NCI-H446 treated with DMSO at 0.1 percent for 48 hours (cell line): ENCODE measurements at places on chromosomes 5 and 9.

GRCh38 chr9:120768247-120768646 lies 25.0 kb downstream of the FBXW2 start:
- no peak for DNase-seq

DNA sequence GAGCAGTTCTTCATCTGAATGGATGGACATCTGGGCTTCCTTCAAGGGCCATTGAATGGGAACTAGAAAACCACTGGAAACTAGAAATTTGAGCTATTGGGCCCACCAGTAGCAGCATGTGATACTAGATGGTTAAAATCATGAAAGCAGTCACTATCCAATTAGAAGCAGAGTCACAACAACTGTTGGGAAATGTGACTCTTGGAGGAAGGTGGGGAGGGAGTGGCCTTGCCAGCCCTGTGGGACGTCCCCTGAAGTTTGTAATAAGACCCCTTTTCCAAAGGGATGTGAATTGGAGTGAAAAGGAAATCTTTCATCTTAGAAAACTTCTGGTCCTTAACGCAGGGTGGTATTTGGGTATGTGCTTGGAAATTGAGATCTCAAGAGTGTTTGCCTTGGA lies 5.6 kb downstream of the RAB24 start:
- no peak for DNase-seq

DNA sequence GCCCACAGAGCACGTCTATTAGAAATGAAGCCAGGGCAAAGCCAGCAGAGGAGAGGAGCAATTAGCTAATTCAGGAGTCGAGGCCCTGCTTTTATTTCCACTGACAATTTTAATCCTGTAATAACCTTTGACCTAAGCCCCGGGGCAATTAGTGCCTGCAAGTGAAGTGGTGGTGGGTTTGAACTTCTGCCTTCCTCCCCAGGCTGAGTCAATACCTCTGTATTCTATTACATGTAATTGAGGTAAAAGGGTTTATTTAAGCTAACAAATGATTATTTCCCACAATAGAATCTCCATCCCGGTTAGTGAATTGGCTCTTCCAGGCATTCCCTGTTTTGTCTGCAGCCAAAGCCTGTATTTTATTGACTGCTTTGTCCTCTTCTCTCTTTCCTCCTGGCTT lies 49.9 kb downstream of the FGF18 start:
- no peak for DNase-seq

DNA sequence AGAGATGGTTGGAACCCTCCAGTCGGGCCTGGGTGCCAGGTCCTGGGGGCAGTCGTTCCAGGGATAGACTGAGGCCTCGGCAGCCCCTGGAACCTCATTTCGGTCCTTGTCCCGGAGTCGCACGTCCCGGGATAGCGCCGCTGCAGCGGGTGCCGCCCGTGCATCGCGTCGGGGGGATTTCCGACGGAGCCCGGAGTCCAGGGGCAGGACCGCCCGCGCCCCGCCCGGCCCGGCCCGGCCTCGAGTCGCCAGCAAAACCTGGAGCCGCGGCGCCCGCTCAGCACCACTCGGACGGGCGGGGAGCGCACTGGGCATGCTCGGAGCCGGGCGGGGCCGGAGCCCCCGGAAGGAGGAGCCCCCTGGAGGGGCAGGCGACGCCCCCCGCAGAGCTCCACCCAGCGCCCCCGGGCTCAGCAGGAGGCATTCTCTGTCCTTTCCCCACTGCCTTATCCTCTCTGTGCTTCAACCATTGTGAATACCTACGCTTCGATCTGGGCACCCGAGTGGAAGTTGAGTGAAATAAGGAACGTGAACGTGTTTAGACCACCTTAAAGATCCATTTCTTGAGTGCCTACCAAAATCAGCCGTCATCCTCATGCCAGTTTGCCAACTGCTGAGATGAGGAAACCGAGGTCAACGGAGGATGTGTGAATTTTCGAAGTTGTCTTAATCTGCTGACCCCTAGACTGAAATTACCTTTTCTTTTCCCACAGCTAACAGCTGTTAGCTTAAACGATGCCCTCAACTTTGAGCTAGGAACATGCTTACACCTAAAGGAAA lies 1.7 kb upstream of the PTPN3 start:
- DNase-seq, result peak; percentile 22

DNA sequence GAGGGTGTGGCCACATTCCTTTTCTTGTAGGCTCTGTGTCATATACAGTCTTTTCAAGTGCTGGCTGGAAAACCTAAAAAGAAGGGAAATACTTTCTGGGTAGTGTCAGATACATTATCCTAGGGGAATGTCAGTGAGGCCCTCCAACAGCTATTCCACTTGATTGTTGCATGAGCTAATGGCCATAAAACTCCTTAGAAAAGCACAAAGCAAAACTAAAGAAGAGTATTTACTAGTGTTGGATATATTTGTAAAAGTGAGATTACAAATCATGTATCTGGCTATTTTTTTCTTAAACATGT lies 829 bp downstream of the ANXA1 start:
- no peak for DNase-seq

DNA sequence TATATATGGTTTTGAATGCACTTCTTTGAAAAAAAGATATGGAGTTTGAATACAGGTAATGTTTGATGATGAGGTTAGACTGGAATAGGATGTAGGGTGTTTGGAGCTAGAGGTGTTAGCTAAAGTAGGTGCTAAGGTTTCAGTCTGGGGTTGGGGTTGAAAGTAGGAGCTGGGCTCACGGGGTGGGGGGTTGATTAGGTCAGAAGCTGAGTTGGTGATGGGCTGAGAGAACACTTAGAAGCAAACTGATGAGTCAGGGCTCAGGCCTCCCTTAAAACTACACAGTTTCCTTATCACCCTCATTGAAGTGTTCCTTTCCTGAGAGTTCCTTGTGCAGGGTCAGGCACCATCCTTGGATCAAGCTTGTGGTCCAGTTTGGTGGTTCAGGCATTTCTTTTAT lies 308.8 kb upstream of the ADAMTS16 start:
- DNase-seq, result no peak

- DNase-seq, result peak; percentile 12
These were observed 1.2 kb upstream of the PCSK1 start for GRCh38 chr5:96434201-96434645.

- no peak for DNase-seq
These were observed 298.3 kb downstream of the CDK5RAP2 start for GRCh38 chr9:120281665-120282064.

GRCh38 chr5:167513381-167513780 lies 778.1 kb upstream of the WWC1 start:
- DNase-seq, result no peak

GRCh38 chr9:129582855-129583254 lies 38.0 kb downstream of the C9orf50 start:
- no peak for DNase-seq

- no peak for DNase-seq
These were observed 25.4 kb downstream of the OGN start for GRCh38 chr9:92378865-92379560.

GRCh38 chr5:148387325-148387724 lies 3.6 kb downstream of the FBXO38 start:
- no peak for DNase-seq

- no peak for DNase-seq
These were observed 7.7 kb upstream of the TSLP start for GRCh38 chr5:111063709-111064322.

GRCh38 chr5:24472518-24472917 lies 172.3 kb downstream of the CDH10 start:
- DNase-seq, result no peak

- no peak for DNase-seq
These were observed 1.0 kb upstream of the TPM2 start for GRCh38 chr9:35690614-35691333.

- DNase-seq, result no peak
These were observed 100.8 kb downstream of the FBXL17 start for GRCh38 chr5:108280960-108281569.

GRCh38 chr5:149870232-149870631 lies 74.4 kb downstream of the PDE6A start:
- DNase-seq, result no peak

DNA sequence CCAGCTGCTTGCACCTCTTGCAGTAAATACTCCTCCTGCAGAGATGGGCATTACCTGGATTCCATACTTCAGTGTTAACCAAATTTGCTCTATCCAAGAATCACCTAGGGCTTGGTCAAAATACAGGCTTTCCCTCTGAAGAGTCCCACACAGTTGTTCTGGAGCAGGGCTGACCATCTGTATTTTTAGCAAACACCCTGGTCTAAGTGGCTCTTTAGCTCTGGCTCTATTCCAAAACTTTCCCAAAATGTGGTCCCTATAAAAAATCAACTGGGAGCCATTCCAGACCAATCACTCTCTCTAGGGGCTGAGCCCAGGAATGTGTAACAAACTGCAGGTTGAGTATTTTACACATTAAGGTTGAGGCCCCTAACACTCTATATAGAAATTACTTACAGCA lies 153.7 kb downstream of the SPOCK1 start:
- DNase-seq, result no peak

DNA sequence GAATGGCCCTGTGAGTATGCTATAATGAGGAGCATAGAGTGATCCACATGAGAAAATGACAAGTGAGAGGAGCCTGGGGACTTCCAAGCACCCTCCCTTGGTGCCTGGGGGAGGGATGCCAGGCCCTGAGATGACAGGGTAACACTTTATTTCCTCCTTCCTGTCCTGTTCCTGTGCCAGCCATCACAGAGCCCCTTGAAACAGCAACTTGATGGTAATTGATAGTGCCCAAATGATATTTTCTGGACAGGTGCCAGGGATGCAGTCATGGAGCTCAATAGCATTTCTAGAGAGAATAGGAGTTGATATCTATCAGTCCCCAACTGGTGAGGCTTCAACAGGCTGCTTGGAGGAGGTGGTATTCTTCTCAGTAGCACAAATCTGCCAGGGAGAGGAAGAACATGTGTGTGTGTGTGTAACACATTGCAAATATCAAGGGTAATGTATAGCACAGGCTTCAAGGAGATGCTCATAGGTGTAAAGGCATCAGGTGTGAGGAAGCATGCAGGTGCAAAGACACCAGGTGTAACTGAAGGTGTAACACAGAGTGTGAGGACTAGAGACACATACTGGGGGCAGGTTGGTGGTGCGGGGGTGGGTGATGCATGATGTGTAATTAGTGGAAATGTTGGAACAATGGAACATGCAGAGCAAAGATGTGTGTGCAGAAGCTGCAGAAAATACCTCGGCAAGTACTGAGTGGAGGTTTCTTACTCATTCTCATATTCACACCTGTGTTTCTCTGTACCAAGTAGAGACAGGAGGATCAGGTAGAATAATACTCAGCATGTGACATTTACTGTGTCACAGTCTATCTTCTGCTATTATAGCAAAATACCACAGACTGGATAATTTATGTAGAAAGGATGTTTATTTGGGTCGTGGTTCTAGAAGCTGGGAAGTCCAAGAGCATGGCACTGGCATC lies 18.1 kb upstream of the WWC1 start:
- no peak for DNase-seq

DNA sequence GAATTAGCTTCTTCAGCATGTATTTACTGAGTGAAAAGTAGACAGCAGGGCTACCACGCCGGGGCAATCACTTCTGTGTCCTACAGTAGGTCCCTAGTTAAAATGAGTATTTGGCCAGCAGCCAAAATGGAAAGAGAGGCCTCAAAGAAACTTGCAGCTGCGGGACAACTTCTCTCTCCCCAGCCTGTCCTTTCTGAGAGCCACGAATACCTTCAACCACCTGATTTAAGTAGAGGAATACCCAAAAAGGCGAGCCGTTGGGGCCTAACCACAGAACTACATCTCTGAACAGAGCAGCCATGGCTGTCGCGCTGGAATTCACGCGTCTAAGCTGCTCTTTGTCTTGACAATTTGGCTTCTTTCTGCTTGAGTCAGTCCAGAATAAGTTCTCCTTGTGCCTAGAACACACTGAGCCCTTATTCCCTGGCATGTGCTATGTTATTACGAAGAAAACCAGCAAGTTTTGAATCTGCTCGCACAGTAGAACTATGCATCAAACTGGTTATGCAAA lies 43.8 kb upstream of the GOLPH3 start:
- peak; percentile 2 for DNase-seq

DNA sequence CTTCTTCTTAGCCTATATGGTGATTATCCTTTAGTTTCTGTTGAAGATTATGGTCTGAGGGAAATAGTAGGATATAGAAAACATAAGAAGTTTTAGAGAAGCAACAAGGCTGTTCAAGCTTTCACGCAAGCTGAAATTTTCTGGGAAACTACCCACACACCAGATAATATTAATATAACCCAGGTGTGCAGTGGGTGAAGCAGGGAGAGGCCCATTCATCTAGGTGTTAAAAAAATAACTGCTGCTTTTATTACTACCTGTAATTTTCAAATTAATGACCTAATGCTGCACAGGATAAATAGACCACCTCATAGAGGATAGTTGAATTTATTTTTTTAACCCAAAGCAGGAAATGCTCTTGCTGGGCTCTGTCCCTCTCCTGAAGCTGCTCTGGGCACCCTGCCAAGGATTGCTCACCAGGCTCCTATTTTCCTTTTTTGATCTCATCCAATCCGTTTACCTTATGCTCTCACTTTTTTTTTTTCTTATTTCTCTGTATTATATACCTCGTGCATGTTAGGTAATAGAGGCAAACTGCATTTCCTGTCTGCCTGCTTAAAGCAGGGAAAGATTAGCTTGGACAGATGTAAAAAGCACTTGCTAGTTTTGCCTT lies 124.3 kb upstream of the SLC12A2 start:
- peak; percentile 22 for DNase-seq

DNA sequence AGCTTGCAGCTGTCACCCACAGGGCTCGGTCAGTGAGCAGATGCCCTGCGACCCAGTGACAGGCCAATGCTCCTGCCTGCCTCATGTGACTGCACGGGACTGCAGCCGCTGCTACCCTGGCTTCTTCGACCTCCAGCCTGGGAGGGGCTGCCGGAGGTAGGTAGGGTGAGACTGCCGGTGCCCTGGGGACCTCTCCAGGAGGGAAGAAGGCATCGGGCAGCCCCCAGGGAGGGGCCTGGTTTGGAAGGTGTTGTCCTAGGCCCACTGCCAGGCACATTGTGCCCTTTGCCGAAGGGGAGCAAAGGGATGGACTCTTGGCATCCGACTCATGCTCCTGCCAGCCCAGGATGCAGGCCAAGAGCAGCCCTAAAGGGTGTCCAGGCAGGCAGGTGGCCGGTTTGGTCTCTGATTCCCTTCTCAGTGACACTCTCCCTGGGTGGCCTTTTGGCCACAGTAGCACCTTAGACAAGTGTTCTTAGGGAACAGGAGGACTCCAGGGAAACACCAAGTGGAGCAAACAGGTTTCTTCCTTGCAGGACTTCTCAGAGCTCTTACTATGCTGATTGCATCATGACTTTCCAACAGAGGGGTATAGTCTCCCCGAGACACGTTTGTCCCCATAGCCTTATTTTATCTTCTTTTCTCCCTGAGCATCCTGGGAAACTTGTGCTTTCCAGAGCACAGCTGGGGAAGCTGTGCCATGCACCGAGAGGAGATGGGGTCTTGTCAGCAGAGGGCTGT lies 28.1 kb upstream of the AIF1L start:
- DNase-seq, result no peak

- DNase-seq, result no peak
These were observed 389.2 kb upstream of the FTMT start for GRCh38 chr5:121462441-121462840.

- no peak for DNase-seq
These were observed 13.0 kb downstream of the LMAN2 start for GRCh38 chr5:177338251-177339106.

DNA sequence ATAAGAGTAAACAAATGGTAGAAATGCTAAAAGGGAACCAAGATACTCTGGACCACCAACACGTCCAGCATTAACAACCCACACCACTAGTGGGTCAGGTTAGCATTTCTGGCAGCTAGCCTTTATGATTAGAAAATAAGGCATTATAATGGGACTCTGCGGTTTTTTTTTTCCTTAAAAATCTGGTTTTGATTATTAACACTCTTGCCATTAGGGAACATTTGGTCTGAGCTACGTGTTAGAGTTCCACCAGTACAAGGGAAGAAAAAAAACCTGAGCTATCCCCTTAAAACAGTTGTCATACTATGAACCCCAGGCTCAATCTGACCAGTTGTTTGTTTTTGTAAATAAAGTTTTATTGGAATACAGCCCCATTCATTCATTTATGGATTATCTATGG lies 110.4 kb downstream of the NTRK2 start:
- DNase-seq, result no peak
